ENCODE measurements at places on chromosomes 6 and 20. TPM values are rescaled to one million over a fixed set of nuclear protein-coding genes. Genes with fewer than 3 reads are reported as not detected.

Gene MUC21
- not detected for total RNA-seq

GRCh38 chr20:59032713-59033059 is 551 bp upstream of the ATP5F1E start:
- H3K36me3 ChIP-seq: peaks cover 40% of the 10 kb centered on the region
- H3K4me1 ChIP-seq: peaks cover 44% of the 10 kb centered on the region
- DNase-seq: no peak
- H3K27me3 ChIP-seq: no peaks in the 10 kb centered on the region

Gene KHDRBS2
- not detected for total RNA-seq

DNA sequence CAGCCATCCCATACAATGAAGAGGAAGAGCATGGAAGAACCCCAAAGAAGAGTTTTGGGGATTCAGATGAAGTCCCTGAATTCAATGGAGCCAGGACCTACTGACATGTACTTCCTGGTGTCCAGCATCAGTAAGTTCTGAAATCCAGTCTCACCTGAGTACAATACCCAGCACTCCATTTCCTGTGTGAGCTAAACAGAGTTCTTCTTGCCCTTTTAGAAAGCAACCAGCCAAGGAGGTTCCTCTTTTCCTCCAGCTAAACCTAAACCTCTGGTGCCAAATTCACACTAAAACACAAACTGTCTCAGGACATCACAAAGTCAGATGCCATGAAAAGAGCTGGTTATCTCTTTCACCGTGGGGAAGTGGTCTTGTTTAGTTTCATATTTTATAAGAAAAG is 71.5 kb downstream of the PKHD1 start:
- no peaks in the 10 kb centered on the region for H3K4me1 ChIP-seq
- no peaks in the 10 kb centered on the region for H3K36me3 ChIP-seq
- H3K4me3 ChIP-seq: no peak overlapping the region
- peaks cover 9% of the 10 kb centered on the region for H3K27me3 ChIP-seq

Gene PNLDC1
- total RNA-seq: 0.96 TPM

DNA sequence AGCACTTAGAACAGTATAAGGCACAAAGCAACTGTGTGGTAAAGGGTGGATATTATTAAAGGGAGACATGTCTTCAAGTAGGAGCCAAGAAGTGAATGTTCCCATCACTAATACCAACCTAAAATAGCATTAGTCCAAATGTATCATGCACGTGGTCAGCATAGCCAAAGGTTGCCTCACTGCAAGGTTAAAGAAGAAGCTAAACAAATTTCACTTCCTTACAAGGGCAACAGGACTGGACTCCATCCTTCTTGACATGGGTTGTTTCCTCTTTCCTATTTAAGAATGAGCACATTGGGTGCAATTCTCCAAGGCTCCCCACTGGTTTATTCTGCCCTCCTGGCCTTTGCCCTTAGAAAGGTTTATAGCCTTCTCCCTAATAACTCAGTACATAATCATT is 186.7 kb downstream of the PHACTR1 start:
- H3K27ac ChIP-seq: no peak overlapping the region
- no peak for DNase-seq
- no peaks in the 10 kb centered on the region for H3K36me3 ChIP-seq
- peaks cover 21% of the 10 kb centered on the region for H3K27me3 ChIP-seq

Gene KHDC1L
- not detected for total RNA-seq

GRCh38 chr6:88908598-88909548 is 54.5 kb downstream of the RNGTT start:
- no peak overlapping the region for H3K4me3 ChIP-seq
- DNase-seq: no peak
- H3K27ac ChIP-seq: peak overlapping the region; percentile 37

- H3K27ac ChIP-seq: peak overlapping the region; percentile 98
- H3K4me3 ChIP-seq: peak overlapping the region; percentile 86
- no peaks in the 10 kb centered on the region for H3K36me3 ChIP-seq
- no peaks in the 10 kb centered on the region for H3K27me3 ChIP-seq
Observed at GRCh38 chr20:62624325-62624690, 18.0 kb upstream of the SLCO4A1 start.

DNA sequence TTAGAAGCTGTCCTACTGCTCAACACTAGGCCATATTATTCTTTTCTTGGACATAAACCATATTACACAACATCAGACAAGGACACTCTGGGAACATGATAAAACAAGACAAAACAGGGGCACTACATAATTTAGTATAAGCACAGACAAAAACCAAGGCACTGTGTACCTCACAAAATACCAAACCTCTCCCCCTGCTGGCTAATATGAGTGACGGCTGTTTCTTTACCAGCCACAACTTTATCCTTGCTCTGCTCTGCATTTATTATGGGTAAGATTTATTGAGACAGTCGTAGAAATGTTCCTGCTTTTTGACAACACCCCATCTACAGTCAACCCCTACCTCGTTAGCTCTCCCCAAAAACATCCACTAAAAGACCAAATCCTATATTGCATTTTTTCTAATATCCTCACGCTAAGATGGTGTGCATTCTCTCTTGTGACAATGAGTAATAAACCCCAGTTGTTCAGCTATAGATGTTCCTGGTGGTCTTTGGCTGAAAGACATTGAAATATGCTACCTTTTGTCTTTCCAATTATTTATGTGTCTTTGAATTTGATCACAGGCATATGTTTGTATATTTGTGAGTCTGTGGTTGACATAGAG is 23.8 kb upstream of the POLR1H start:
- peaks cover 2% of the 10 kb centered on the region for H3K4me1 ChIP-seq
- no peak overlapping the region for H3K27ac ChIP-seq

GRCh38 chr6:2086326-2086965 is 159.0 kb downstream of the GMDS start:
- peaks cover 11% of the 10 kb centered on the region for H3K36me3 ChIP-seq
- H3K4me1 ChIP-seq: peaks cover 14% of the 10 kb centered on the region
- no peak for DNase-seq

DNA sequence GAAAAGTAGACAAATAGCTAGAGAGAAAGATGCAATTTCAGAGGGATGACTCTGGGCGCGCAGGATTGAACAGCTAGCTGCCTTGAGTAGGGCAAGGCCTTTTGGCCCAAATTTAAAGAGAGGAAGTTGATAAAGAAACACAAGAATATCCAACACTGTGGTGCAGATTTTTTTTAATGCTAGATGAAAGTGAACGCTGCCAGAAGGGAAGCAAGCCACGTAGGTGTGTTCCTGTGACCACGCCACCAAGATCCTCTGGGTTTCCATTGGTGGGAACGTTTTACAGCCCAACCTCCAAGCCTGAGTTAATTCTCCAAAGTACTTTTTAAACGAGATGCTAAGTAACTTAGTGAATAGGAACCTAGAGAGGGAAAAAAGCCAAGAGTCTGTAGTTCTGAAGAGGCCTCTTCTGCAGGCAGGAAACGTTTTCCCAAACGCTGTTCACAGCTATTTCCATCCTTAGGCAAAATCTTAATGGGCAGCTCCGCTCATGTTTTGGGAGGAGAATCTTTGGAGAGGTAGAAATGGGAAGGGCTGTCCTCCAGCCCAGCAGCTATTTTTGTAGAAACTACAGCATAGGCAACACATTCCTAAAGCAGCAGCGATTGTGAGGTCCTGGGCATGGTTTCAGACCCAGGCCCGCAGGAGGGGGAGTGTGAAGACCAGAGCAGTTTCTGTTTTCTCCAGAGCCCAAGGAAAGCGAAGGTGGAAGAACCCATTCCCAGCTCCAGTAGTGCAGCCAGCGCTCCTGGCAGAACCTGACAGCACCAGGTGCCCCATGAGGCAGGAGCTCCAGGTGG is 8.2 kb downstream of the LY86 start:
- peak overlapping the region; percentile 44 for H3K4me3 ChIP-seq
- no peak for DNase-seq
- H3K36me3 ChIP-seq: peaks cover 61% of the 10 kb centered on the region

DNA sequence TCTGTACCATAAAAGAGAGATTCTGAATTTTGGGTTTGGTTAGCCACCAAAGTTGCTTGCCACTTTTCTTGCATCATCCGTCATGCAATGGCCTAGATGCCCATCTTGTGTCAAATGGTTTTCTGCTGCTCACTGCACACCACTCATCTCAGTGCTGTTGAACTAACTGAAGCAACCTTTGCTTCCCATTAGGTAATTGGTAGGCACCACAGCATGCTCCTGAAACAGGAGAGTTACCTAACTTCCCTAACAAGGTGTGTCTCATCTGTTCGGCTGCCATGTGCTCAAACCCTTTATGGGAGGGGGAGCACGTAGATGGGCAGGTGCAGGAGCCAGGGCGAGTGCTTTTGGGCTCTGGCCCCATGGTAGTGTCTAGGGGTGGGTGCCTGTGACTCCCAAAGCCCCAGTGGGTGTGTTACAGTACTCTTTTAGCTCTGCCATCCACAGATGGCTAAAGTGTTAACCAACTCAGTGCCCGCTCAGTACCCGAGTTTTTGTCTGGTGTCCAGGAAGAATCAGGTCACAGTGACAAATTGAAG is 147.4 kb upstream of the SPACA1 start:
- H3K36me3 ChIP-seq: no peaks in the 10 kb centered on the region
- DNase-seq: no peak
- peaks cover 16% of the 10 kb centered on the region for H3K27me3 ChIP-seq
- H3K4me3 ChIP-seq: no peak overlapping the region

Gene SFTA2
- total RNA-seq: not detected

DNA sequence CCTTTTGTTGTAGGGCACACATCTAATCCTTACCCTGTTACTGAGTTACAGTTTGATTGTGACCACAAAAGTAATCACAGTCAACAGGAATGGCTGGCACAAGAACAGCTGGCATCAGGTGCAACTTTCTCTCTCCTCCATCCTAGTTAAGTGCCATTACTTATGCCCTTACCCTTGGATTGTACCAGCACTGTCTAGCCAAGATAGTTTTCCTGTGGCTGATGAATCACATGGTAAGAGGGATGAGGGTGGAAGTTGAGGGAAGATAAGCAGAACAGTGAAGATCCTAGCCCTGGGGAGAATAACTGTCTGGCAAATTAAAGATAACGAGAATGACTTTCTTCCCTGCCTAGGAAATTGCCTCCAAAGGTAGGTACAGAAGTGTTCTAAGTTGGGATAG is 42.0 kb downstream of the RNF217 start:
- H3K36me3 ChIP-seq: no peaks in the 10 kb centered on the region
- no peak overlapping the region for H3K4me3 ChIP-seq
- H3K4me1 ChIP-seq: no peaks in the 10 kb centered on the region
- no peaks in the 10 kb centered on the region for H3K27me3 ChIP-seq

- no peaks in the 10 kb centered on the region for H3K36me3 ChIP-seq
- no peak overlapping the region for H3K4me3 ChIP-seq
- H3K4me1 ChIP-seq: peaks cover 5% of the 10 kb centered on the region
Observed at GRCh38 chr6:1598886-1599285, 10.8 kb upstream of the FOXC1 start.

Gene CALHM6
- total RNA-seq: 23.2 TPM

Gene MICB
- total RNA-seq: 41.5 TPM

Gene SLC24A3
- not detected for total RNA-seq

GRCh38 chr20:64069614-64070243 is 6.7 kb downstream of the TCEA2 start:
- no peak for DNase-seq
- H3K27me3 ChIP-seq: no peaks in the 10 kb centered on the region
- H3K36me3 ChIP-seq: peaks cover 4% of the 10 kb centered on the region
- peaks cover 35% of the 10 kb centered on the region for H3K4me1 ChIP-seq
- no peak overlapping the region for H3K27ac ChIP-seq

Gene SPTLC3
- total RNA-seq: 1.0 TPM

DNA sequence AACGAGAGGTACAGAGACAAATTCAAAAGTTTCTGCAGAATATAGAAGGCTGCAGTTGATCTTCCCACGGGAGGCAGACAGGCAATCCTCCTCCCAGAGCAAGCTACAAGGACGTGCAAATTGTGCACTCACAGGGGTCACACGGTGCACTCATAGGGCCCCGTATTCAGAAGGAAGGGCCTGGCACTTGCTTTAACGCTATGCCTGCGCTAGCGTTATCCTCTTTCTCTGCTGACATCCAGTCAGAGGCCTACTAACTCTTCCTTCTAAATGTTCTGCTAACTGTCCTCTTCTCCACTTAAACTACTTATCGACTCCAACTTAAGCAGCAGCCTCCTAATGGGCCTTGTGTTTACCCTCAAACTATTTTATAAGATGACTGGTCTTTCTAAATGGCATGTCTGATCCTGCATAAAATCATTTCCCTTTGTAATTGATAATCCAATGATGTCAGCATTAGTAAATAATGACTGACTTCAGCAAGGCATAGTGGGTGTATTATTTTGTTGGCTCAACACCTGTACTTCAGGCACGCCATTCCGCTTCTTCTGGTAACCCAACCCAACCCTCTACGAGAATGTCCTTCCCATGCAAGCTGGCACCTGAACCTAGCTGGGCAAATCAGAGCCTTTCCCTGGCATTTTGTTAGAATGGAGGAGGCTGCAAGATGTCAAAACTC is 2.2 kb downstream of the IFNGR1 start:
- no peak for DNase-seq
- no peak overlapping the region for H3K27ac ChIP-seq
- H3K27me3 ChIP-seq: peaks cover 2% of the 10 kb centered on the region
- H3K4me1 ChIP-seq: peaks cover 30% of the 10 kb centered on the region
- H3K36me3 ChIP-seq: peaks cover 24% of the 10 kb centered on the region

- H3K27ac ChIP-seq: no peak overlapping the region
- H3K4me3 ChIP-seq: no peak overlapping the region
- no peaks in the 10 kb centered on the region for H3K36me3 ChIP-seq
- no peaks in the 10 kb centered on the region for H3K4me1 ChIP-seq
Observed at GRCh38 chr6:135266675-135267074, 85.6 kb downstream of the MYB start.

GRCh38 chr6:53436526-53437303 is 88.0 kb upstream of the ELOVL5 start:
- H3K4me1 ChIP-seq: peaks cover 2% of the 10 kb centered on the region
- H3K36me3 ChIP-seq: no peaks in the 10 kb centered on the region
- H3K27ac ChIP-seq: no peak overlapping the region
- no peak for DNase-seq
- H3K27me3 ChIP-seq: peaks cover 1% of the 10 kb centered on the region

Gene GSTA3
- not detected for total RNA-seq

DNA sequence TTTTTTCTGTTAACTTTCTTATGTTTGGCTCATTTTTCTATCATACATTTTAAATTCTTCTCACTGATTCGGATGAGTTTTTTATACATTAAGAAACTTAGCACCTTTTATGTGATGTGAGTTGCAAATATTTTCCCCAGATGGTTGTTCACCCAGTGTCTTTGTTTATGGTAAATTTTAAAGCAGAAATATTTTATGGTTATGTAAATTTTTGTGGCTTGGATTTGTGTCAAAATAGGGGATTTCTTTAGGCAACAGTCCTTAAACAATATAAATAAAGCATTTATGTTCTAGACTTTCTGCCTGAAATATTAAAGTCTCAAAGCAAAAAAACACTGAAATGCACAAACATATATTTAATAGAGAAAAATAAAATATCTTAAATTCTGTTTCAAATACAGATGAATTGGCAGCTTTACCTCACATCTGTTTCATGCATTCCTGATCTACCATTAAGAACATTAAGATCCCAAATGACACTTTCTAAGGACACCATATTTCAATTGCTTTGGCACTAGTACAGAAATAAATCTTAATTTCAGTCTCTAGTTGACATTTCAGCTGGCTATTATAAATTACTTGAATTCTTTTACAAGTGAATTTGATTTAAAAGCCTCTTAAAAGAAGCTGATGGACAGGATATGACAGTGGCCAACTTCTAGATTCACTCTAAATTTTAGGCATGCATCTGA is 646.6 kb downstream of the HACE1 start:
- H3K36me3 ChIP-seq: no peaks in the 10 kb centered on the region
- no peak overlapping the region for H3K4me3 ChIP-seq
- no peaks in the 10 kb centered on the region for H3K27me3 ChIP-seq
- DNase-seq: no peak
- no peak overlapping the region for H3K27ac ChIP-seq

All from activated naive CD8-positive, alpha-beta T cell treated with anti-CD3 and anti-CD28 coated beads, Interleukin-2, amount 10 ng/mL, durations not matched to agents 7 days and 5 days (primary cell).